Tibial nerve (tissue), 4 donors: ENCODE measurements at places on chromosomes 7 and 10. TPM values are rescaled to one million over a fixed set of nuclear protein-coding genes. Genes with fewer than 3 reads are reported as not detected.

- no peak for DNase-seq
Observed at GRCh38 chr7:104793066-104793465, 220.9 kb upstream of the KMT2E start.

DNA sequence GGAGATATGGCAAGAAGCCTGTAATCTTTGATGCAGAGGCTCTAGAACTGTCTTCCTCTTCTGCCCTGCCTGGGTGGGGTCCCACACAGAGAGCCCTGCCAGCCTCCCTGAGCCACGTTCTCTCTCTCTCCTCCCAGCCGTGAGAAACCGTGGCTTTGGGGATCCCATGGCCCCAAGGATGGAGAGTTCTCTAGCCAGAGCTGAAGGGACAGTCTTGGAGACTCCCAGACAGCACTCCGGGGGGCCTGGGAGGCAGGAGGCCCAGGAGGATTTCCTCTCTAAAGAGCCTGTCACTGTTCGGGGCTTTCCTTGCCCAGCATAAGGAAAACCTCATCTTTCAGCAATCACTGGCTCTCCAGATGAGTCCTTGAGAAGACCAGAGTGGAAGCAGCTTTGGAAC lies 227.1 kb downstream of the ARHGAP12 start:
- DNase-seq, result no peak

DNA sequence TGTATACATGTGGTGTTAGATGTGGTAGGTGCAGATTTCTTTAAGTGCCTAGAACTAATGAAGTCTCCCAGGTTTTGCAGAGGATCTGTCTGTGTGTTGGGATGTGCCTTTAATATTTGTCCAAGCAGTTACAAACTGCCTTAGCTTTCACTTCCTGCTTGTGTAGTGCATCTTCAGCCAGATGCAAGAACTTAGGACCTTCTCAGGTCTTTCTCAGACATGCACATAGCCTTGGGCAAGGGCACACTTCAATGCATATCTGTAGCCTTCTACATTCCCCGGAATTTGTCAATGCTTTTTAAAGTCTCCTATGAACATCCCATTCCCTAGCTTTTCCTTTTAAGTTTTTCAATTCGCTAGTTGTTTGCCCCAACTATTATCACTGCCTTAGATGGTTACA lies 47.2 kb upstream of the SLC39A12 start:
- DNase-seq, result no peak

DNA sequence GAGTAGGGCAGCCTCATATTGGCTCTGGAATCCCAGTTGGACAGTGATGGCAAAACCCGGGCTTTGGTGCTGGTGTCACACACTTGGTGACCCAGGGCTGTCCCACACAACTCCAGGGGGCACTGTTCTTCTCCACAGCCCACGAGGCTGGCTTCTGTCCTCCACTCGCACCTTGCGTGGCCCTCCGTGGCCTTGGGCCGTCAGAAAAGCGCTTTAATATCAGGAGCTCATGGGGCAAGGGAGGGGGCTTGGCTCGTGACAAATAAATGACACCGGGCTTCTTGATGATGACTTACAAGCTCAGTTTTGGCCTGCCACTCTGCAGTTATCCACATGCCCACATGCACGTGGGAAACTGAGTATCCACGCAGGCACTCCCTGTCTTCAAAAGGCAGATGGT lies 8.1 kb downstream of the DOCK1 start:
- DNase-seq, result no peak

The ATRNL1 gene
- 2.0 TPM for total RNA-seq

DNA sequence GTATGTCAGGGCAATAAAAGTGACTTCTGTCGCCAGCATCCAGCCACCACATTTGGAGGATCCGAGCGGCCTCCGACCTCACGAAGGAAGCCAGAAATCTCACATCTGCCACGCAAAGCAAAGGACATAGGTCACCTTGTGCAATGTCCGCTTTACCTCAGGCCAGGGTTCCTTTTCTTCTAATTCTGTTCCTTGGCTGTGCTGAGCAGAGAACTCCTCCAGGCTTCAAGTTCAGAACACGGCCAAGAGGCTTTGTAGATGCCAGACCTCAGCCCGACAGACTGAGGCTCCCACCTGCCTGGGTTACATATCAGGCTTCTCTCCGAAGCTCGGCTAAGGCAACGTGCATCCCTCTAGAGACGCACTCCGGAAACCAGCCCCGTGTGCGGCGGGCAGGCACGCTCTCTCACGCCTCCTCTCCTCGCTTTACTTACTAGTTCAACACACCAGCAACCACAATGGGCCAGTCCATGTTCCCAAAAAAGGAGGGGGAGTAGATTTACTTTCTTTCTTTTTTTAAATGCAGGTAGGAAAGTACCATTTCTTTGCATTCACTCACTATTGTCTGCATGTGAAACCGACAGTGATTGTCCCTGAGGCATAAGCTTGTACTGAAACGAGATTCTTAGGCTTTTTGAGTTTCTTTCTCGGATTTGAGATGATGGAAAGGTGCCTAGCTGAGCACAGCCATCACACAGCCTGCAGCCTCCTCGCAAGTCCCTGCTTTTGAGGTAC lies 122.4 kb upstream of the AFAP1L2 start:
- DNase-seq, result peak; percentile 68

- no peak for DNase-seq
Observed at GRCh38 chr10:69936091-69936490, 116.6 kb upstream of the MACROH2A2 start.

GRCh38 chr7:20796500-20796899 lies 9.8 kb upstream of the SP8 start:
- DNase-seq, result no peak

The SGCE gene
- 154 TPM for total RNA-seq
